ENCODE measurements at places on chromosomes 2 and 18.

GRCh38 chr2:233353101-233353768 lies 1.1 kb upstream of the DGKD start:
- DNase-seq, result no peak

- no peak for DNase-seq
Observed at GRCh38 chr2:224417361-224417729, 15.4 kb upstream of the FAM124B start.

DNA sequence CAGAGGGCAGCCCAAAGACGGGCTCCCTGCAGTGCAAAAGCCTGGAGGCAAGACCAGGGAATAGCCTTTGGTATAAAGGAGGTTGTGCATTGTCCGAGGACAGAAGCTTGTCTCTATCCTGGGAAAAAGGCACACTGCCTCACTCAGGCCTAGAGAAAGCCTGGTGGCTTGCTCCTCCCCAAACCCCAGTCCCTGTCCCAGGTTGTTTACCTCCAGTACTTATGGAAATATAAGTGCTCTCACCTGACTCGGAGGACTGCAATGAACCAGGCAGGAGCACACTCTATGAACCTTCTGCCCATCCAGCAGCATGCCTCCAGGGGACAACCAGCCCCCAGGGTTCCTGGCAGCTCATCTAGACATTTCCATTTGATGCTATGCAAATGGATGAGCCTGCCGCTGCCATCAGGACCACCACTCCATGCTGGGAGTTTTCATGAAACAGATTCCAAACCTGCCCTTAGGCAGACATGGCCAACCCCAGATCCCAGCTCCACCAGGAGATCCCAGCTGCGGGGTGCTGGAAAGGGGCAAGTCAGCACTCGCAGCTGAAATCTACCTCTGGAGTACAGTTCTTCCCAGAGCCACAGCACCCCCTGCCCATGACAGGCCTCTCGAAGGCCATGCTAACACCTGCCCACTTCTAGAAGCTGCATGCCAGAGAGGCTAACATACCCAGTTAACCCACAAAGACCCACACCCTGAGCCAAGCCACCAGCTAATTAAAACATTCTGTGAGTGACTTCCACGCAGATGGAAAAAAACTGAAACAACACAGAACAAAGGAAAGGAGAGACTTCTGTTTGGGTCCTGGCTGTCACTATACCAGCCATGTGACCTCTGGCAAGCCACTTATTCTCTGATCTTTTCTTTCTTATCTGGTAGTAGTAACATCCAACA lies 101.7 kb downstream of the TTC32 start:
- DNase-seq, result no peak

DNA sequence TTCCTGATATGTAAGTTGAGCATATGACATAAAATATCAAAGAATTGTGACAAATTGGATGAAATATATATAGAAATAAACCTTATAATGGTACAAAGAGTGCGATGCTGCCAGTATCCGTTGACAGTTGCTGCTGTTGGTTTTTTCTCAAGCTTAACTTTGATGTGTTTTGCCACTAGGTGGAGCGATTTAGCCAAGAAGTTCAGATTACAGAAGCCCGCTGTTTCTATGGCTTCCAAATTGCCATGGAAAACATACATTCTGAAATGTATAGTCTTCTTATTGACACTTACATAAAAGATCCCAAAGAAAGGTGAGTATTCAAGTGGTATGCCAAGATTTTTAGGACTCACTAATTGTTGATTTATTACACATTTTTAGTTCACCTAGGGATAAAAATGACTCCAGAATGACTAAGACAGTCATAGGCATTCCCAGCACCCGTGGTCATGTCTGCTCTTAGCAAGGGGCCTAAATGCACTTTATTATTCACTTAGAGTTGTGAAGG lies 2.1 kb downstream of the RRM2 start:
- DNase-seq, result peak; percentile 24

DNA sequence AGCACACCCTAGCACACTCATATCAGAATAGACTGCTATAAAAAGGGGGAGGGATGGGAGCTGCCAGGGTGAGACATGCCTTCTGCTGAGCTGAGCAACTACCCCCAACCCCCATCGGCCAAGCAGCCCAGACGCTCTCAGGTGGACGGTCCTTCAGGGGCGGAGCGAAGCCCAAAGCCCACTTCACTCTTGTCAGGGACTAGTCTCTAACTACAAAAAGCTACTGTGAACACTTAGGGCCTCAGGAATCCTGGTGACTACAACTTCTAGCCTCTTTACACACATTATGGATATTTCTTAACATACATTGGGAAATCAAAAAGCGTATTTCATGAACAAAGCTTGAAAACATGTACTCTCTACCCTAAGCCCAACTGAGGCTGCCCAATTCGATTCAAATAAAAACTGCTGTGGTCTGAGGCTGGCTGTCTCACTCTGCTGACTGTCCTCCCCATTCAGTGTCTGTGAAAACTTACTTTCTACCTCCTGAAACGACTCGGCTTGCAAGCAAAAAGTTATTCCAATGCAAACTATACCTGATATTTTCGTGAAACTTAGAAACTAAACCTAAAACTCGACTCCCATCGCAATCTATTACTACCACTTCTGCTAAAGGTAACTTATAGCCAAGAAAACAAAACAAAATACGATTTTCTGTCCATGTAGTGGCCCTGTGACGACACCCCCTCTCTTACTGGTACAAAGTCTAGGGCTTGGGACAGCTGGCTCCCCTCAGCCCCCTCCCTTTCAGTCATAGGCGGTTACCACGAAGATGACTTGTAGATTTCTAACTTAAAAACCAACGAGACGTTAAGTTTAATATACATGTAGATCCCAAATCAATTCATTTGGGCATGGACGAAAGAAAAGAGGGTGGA lies 1.2 kb downstream of the SERTAD2 start:
- DNase-seq, result no peak

DNA sequence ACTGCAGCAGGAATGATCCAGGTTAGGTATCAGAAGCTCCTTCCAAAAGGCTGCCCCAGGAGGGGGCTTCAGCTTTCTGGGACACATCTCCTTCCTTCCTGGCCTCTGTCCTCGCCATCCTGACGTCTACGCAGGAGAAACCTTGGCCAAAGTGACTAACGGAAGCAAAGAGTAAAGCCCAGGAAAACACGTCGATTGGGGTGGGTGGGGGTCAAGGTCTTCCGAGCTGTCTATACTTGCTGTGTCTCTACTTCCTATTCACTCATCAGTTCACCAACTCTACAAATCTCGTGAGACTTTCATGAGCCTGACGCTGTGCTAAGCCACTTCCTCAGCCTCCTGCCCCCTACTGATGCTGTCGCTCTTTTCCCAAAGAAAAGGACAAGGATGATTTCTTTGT lies 212.6 kb downstream of the TNS1 start:
- DNase-seq, result no peak

- no peak for DNase-seq
Observed at GRCh38 chr2:135208016-135208415, 155.9 kb downstream of the RAB3GAP1 start.

- no peak for DNase-seq
Observed at GRCh38 chr18:63562284-63562683, 20.1 kb downstream of the SERPINB12 start.
